ENCODE measurements at places on chromosomes 1 and 21.

DNA sequence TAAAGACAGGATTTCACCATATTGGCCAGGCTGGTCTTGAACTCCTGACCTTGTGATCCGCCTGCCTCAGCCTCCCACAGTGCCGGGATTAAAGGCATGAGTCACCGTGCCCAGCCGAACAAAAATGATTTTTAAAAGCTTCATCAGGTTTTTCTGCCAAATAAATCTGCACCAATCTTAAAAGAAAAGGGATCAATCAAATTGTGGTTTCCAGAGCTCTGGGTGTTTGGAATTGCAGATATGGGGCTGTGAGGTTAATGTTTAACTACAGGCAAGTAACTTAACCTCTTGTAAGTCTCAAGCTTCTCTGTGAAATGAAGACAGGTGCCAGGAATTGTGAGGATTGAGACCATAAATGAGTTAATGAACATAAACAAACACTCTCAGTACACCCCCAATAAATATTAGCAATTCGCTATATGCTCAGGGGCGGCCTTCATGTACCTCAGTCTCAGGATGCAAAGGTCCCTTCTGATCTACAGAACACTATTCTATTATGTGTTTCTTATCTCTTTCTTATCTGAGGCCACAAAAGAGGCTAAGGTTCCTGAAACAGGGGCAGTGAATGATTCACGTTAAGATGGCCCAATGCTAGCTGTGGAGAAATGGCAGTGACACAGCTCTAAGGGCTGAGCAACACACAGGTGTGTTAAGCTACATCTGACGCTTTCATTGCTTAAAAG lies 7.1 kb upstream of the GNPAT start:
- no peak for DNase-seq

DNA sequence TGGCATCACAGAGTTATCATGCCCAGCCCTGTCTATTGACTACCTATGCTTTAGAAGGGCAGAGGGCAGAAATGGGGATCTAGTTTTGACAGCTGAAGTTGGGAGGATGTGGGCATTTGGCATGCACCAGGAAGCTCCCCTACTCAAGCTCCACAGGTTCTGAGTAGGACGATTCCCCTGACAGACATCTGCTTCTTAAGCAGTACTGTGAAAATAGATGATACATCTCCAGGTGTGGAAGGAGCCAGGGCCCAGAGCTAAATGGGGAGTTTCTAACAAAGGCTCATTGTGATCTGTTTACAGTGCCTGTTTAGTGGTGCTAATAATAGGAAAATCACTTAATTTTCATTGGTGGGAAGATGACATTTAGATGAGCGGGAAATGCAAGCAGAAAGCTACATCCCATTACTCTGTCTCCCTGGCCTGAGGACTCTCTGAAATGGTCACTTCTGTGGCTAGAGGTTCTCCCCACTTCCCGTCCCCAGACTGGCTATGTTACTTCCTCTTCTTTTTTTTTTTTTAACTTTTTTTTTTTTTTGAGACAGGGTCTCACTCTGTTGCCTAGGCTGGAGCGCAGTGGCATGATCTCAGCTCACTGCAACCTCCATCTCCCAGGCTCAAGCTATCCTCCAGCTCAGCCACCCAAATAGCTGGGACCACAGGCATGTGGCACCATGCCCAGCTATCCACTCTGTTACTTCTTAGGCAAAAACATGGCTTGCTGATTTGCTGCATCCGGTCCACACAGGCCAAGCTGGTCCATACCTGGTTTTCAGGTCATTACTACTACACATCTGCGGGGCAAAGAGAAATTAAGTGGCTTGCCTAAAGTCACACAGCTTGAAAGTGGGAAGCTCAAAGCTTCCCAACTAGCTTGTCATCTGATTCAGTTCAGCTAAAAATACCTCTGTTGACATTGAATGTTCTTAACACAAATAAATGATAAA lies 23.2 kb upstream of the CNIH3 start:
- no peak for DNase-seq

- DNase-seq = no peak
Observed at GRCh38 chr1:66333466-66334199, 200.3 kb upstream of the SGIP1 start.

GRCh38 chr1:11280719-11281376 lies 7.8 kb downstream of the UBIAD1 start:
- no peak for DNase-seq

GRCh38 chr1:209335178-209335577 lies 248.3 kb upstream of the CAMK1G start:
- peak; percentile 40 for DNase-seq

DNA sequence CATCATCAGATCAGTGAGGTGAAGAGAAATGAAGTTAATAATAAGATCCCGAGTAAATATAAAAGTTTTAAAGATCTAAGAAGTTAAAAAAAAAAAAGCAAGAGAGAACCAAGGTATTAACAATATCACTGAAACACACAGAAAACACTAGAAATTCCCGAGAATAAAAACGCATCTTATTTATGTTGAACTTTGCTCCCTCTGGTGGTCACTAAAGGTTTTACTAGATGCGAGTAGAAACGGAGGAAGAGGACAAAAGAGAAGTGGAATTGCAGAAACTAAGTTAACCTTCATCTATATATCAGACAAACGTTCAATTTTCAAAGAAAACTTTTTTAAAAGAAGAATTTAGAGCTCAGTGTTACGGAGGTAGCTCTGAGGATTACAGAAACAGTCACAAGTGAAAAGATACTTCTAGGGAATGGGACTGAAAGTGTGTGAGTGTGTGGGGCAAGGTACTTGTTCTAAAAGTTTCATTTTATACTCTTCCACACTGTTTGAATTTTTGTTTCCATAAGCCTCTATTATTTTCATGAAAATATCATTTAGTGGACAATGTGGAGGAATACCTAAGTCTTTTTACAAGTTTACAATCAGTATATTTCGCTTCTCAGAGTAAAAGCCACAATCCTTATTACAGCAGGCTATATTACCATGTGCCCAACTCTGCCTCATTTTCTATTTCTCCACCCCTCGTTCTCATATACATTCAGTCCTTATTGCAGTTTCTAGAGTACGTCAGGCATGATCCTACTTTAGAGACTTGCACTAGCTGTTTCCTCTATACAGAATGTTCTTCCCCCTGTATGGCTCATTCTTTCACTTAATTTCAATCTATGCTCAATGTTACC lies 19.7 kb downstream of the ACBD6 start:
- no peak for DNase-seq

DNA sequence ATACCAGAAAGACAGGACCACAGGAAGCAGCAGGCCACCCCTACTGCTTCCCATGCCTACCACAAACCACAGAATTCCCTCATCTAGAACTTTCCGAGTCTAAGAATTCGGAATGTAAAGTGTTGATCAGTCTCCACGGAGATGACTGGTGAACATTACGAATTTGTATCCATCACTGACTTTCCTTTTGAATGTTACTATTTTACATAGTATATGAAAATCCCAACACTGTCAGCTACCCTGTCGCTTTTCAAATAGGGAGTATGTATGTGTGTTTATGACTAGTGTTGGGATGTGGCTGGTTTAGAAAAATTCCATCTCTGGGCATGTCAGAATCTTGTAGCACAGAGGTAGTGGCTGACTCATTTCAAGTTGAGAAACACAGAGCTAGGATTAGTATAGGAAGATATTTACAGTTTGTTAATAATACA lies 118.2 kb downstream of the COQ8A start:
- DNase-seq = no peak

DNA sequence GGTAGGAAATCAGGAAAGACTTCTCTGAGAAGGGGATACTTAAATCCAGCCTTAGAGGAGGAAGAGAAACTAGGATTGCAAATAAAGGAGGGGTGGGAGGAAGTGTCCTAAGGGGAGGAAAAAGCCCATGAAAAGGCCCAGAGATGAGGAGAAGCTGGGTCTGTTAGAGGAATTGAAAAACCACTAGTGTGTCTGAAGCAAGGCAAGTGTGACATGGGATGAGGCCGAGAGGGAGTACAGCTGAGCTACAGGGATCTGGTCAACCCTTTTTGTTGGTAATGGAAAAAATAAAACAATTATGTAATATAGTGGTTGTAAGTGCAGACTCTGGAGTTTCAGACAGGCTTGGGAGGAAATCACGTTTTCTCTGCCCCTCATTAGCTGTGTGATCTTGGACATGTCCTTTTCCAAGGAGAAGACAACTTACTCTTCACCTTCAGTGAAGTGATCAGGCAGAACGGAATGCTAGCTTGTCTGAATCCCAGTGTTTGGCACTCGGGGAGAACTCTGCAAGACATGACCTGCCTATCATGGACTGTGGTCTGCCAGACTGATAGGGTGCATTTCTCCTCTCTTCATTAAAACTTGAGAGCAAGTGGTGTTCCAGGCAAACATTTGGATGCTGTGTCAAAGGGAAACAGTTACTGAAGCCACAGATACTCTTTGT lies 7.4 kb upstream of the S100A10 start:
- no peak for DNase-seq

DNA sequence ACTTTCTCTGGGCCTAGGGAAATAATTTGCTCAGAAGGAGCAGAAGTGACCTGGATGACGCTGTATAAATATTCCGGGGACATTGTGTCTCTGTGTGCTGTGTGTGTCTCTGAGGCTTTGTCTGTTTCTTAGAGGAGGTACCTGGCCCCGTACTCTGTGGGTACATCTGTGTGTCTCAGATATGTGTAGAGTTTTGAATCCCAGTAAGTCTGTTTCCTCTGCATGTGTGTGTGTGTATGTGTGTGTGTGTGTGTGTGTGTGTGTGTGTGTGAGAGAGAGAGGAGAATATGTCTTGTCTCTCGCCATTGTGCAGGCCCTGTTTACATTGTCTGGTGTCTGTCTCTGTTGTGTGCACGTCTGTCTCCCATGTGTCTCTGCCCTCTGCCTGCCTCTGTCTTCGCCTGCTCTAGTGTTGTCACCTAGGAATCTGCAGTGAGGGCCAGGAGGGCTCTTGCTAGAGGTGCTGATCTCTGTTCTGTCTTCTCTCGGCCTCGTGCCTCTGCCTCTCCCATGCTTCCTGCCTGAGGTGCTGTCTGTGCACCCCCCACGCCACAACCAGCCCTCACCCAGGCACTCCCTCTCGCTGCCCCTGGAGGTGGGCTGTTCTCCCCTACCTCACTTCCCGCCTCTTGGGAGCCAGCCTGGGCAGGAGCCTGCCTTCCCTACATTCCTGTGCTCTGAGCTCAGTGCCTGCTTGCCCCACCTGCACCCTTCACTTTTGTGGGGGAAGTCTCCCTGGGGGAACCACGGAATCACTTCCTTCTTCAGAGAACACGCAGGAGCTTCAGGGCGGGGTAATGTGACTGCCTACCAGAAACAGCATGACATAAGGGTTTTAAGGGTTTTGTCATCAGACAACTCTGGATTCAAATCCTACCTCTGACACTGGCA lies 5.9 kb downstream of the MAP7D1 start:
- DNase-seq = no peak

DNA sequence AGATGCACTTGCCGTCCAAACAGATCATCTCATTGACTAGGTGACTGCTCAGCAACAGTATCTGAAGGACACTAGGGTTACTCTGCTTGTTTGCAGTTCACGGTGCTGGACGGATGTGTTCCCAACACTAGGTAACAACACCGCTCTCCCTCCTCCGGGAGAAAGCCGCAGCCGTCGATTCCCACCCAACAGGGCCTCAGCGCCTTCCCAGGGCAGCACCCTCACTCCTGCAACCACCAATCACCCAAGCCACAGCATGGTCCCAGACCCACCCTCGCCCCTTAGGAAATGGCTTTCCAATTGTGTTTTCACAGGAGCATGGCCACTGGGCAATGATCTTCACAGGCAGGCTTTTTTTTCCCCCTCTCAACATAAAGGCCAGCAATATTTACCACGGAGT lies 779 bp downstream of the TLR5 start:
- no peak for DNase-seq

DNA sequence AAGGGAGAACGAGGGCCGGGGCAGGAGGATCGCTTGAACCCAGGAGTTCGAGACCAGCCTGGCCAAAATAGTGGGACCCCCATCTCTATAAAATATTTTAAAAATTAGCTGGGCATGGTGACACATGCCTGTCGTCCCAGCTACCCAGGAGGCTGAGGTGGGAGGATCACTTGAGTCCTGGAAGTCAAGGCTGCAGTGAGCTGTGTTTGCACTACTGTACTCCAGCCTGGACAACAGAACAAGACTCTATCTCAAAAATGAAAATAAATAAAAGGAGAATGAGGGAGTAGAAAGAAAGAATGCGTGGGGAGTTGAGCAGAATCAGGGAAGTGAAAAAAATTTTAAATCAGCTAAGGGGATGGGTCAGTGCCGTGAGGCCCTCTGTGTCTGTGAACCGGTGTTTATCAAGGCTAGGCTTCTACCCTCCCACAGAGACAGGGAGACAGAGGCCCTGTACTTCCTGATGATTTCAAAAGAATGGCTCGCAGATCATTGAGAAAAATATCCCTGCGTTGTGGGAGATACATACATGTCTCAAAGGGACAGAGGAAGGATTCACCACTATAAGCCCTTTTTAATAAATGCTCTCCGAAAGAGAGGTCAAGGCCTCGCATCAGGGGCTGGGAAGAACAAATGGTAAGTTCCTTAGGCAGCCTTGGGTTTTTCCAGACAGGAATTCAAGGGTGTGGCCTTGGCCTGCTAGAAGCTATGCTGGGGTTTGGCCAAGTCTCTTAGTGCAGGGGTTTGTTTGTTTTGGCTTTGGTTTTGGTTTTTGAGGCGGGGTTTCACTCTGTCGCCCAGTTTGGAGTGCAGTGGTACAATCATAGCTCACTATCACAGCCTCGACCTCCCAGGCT lies 20.7 kb downstream of the IL10RB start:
- no peak for DNase-seq

DNA sequence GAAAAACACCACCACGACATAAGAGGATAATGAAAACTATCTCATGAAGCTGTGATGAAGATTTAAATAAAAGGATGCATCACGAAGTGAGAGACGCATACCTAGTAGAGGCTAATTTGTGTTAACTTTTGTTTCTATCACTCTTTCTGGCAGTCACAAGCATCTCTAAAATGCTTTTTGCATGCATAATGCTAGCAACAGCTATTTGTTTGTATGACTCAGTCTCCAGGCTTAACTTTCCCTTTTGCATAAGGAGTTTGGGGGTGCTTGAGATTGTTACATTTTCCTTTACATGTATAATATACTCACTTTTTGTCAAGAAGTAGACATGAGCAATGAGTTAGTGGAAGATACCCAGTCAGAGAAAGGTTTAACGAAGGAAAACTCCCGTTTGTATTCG lies 385.4 kb downstream of the DISC1 start:
- DNase-seq = no peak

DNA sequence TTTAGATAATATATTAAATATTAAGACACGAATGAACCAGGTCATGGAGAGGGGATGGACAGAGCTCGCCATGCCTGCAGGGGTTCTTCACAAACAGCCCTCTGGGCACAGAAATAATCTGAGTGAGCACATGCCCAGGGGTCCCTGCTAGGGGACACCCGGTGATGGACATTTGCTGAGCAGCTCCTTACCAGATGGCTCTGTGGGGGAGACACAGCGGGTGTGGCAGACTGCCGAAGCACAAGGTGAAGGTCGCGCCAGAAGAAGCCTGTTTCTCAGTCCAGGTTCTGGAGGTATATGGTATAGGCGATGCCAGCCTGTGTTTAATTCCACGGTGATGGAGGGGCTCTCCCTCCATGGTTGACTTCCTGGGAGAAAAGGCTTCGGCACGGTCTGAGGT lies 9.6 kb downstream of the TRABD2B start:
- no peak for DNase-seq

GRCh38 chr21:30102871-30103270 lies 63.7 kb downstream of the CLDN17 start:
- no peak for DNase-seq

GRCh38 chr1:111921948-111922347 lies 67.5 kb downstream of the KCND3 start:
- DNase-seq = no peak

- no peak for DNase-seq
Observed at GRCh38 chr1:11960715-11961114, 19.5 kb upstream of the MFN2 start.

All from GM19239 (cell line).